Sciatic nerve (tissue), 2 donors: ENCODE measurements at places on chromosomes 6 and 20. TPM values are rescaled to one million over a fixed set of nuclear protein-coding genes. Genes with fewer than 3 reads are reported as not detected.

DNA sequence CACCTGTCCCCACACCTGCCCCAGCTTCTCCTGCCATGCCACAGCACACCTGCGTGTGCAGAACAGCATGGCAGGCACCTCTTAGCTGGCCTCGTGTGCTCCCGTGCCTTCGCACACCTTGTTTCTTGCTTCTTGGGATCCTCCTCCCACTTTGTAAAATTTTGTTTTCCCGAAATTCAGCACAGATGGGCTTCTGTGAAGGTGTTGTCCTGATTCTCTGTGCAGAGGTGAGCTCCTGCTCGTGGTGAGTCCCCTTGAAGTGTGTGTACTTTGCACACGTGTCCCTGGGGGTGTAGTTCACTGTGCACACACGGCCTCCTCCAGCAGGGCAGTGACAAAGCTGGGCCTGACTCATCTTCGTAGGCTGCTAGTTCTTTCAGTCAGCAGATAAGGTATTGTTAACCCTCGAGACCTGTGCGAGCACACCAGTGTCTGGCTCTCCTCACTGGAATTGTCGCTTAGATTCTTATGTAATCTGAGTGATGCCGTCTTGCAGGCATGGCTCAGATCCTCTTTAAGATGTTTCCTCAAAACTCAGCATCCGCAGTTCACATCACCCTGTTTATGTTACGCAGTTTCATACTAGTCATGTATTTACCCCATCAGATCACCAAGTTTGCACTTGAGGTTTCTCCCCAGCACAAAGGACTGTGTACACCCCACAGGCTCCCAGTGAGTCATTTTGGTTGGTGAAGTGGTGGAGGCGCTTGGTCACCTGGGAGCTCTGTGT is 77.7 kb downstream of the CDYL start:
- DNase-seq: no peak

RBBP8NL gene
- not detected for total RNA-seq

PKIB gene
- 2.2 TPM for total RNA-seq

- peak; percentile 43 for DNase-seq
Observed at GRCh38 chr20:59813126-59813947, 120.1 kb downstream of the SYCP2 start.

SLC17A1 gene
- not detected for total RNA-seq

- DNase-seq: no peak
Observed at GRCh38 chr6:161844804-161845203, 570.9 kb upstream of the AGPAT4 start.

DNA sequence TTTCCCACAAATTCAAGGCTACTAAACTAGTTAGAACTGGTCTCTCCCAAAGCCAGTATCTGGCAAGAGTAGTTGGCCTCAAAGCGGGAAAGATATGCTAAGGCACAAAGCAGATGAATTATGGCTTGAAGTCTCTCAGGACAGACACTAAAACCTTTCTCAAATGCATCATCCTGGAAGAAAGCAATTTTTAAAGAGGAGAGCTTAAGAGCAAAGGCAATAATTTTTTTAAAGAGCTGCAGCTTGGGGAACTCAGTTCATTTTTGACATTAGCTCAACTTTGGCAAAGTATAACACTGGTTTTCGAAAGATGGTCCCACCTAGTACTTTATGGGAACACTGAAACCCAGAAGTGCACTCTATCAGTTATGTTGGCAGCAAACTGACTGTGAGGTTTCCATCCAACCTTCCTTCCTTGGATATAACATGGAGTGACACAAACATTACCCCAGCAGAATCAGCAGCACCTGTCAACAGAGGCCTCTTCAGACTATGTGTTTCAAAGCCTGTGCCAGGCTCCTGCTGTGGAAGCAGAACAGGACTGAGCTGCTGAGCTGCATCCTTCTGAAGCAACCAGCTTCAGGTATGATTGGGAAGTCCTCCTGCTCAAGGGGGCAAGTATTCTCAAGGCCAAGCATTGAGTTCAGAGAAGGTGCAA is 852.3 kb upstream of the HS3ST5 start:
- no peak for DNase-seq

GRCh38 chr6:1400126-1400850 is 10.9 kb downstream of the FOXF2 start:
- peak; percentile 34 for DNase-seq

- no peak for DNase-seq
Observed at GRCh38 chr20:10369723-10370090, 64.3 kb downstream of the MKKS start.

HACE1 gene
- total RNA-seq: 23.2 TPM

HSPA1L gene
- total RNA-seq: 2.8 TPM

OR2H1 gene
- total RNA-seq: not detected

DNA sequence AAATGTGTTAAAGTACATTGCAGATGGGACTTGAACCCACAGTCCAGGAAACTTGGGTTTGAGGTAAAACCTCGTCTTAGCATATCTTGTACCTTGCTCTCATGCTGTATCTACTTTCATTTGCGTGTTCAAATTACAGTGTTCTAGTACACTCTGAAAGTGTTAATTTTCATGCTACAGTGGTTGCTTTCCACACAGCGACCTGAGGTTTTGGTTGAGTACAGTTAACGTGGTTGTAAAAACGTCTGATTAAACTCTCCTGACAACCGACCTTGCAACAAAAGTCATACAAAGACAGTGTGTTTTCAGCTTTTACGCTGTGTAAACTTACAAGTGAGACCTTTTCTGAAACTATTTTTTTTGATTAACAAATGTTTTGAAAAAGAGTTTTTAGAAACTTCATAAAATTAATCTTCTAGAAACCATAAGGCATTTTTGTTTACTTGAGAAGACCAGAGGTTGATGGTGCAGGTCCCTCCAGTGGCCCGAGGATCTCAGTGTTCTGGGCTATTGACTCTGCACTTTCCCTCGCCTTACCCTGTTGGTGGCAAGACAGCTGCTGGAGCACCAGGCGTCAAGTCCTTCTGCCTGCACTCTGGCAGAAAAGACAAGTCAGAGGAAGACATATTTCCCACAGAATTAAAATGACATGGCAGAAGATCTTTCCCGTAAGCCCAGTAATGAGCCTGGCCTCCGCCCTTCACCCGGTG is 334.0 kb downstream of the THBS2 start:
- no peak for DNase-seq

GRCh38 chr6:44567406-44567805 is 179.9 kb downstream of the CDC5L start:
- DNase-seq: no peak

GRCh38 chr6:88899569-88900316 is 63.7 kb downstream of the RNGTT start:
- DNase-seq: no peak

DNA sequence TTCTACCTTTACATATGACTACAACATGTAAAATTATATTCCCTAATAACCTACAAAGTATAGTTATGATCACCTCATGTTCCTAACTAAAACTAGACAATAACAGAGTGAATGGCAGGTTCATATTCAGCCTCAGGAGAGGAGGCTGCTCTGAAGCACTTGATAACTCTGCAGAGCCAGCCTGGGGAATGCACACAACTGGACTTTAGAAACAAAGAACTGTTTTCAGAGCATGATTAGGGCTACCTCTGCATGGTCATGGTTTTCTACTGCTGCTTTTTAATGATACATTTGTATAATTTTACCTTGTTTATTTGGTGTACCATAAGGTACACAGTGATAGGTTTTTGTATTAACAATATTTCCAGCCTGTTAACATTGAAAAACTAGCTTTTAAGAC is 50.3 kb downstream of the TRPC4AP start:
- DNase-seq: no peak

GRCh38 chr20:5154543-5154925 is 27.7 kb downstream of the CDS2 start:
- no peak for DNase-seq

- DNase-seq: no peak
Observed at GRCh38 chr6:17204533-17204932, 76.6 kb upstream of the RBM24 start.

- DNase-seq: no peak
Observed at GRCh38 chr6:165846123-165846966, 183.3 kb upstream of the PDE10A start.

DNA sequence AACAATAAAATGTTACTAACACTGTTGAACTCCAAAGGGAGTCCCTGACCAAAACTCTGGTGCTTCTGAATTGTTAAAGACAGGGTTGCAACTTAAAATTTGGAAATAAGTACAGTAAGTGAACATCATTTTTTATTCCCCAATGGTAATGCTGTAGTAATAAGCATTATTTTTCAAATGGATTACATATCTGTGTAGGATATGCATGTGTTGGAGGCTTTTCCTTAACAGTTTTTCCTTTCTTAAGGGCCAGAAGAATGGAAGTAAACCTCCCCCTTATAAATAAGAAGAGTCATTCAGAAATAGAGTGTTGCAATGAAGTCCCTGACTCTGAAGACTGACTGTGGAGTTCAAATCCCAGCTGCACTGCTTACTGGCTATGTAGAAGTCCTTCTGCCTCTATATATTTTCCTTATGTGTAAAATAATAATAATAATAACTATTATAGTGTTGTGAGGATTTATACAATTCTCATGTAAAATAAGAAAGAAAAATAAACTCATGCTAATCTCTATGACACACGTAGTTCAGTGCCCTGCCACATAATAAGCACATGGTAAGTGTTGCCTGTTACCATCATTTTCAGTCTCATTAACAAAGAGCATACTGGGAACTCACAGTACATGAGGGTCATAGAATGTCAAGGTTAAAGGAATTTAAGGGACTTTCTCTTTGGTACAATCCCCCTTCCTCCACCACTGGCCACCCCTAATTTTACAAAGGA is 129.8 kb upstream of the SMLR1 start:
- no peak for DNase-seq

PNPLA1 gene
- total RNA-seq: 0.22 TPM

DNA sequence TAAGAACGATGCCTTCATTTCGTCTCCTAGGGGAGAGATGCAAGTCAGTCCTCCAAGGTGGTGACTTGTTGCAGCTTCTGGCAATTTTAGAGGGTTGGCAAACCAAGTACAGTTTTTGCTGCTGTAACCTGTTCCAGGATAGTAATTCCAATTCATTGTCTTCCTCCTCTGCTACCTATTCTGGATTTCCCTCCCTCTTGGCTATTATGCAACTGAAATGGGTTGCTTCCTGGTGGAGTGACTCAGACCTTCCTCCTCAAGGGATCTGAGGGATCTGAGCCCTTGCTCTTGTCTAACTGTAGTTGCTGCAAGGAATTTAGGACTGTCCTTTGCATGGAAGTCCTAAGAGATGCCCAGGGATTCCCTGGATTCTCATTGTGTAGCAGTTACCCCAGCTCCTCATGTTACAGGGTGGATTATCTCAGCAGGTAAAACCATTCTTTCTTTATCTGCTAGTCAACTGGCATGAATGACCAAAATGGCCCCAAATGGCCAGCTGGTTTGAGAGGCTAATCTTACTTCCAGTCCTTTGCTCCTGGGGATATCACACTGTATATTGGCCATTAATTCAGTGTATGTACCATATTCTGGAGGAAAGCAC is 17.6 kb upstream of the ELMO2 start:
- no peak for DNase-seq

TRAPPC3L gene
- total RNA-seq: 0.22 TPM

- no peak for DNase-seq
Observed at GRCh38 chr20:40319741-40320516, 369.1 kb downstream of the MAFB start.

DNA sequence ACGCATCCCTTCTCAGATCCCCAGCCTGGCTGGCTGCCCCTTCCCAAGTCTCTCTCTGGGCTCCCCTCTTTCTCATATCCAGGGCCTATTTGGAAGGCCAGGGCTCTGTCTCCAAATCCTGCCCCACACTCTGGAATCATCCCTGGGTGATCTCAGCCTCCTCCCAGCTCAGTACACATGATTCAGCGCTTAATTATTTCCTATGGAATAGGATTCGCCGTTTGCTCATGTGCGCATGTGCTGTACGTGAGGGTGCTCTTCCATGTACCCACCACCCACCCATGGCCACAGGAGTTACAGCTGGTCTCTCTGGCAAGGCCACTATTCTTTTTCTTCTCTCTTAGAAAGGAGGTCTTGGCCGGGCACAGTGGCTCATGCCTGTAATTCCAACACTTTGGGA is 81.7 kb upstream of the FOXP4 start:
- DNase-seq: no peak

VNN1 gene
- total RNA-seq: 1.2 TPM

PSORS1C1 gene
- total RNA-seq: 0.62 TPM

- no peak for DNase-seq
Observed at GRCh38 chr20:1895674-1896483, 672 bp downstream of the SIRPA start.

DNA sequence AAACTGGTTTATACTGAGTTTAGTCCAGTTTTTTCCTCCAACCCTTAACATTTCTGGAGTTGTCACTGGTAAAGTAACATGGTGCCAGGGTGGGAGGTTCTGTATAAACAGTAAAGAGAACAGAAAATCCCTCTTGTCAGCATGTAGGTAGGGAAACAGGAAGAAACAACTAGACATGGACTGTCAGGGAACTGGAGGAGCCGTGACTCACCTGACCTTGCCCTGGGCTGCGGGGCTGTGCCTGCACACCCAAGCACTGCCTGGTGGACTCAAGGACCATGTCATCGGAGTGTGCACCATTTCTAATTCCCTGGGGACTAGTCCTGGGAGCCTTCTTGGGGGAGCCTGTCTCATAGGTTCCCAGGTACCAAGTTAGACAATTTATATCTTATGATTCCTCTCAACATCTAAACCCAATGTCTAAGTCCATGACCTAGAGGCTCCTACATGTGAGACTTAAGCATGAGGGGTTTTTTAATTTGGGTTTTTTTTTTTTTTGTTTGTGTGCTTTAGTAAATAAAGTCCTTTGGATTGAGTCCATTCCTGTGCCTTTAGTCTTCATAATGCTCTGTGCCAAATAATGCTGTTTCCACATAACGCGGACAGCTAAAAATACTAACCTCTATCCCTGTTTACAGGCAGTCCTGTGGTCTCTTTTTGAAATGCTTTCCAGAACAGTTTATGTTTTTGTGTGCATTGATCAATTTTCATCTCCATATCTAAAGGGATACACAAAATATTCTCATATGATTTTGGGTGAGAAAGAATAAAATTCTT is 136.9 kb upstream of the SUPT3H start:
- DNase-seq: no peak

MRAP2 gene
- 10.3 TPM for total RNA-seq

- no peak for DNase-seq
Observed at GRCh38 chr20:33697129-33697528, 10.9 kb upstream of the E2F1 start.

THBS2 gene
- total RNA-seq: 104 TPM

UBD gene
- 4.1 TPM for total RNA-seq

DNA sequence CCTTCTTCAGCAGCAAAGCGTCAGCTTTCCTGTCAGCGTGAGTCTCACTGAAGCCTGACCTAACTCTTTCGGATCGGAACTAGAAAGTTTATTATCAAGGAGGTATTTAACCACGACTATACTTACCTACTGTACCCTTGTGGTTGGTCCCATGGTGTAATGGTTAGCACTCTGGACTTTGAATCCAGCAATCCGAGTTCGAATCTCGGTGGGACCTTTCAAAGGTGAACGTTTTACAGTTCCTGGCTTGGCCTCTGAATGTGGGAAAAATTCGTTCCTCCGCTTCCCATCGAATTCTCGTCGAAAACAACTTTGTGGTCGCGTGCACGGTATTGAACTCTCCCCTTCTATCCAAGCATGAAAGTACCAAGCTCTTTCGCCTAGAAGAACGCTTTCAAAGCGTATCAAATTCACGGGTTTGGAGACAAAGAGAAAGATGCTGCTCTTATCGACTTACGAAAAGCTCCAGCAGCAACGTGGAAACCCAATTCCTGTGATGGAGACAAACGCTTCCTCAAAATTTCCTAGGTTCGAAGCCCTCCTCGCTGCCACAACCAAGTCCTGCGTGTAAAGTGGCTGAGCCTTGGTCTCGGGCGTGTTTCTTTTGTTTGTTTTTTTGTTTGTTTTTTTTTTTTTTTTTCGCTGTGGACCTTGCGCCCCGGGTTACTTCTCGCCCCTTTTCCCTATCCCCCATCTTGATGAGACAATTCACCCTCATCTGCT is 63.7 kb downstream of the GPX5 start:
- DNase-seq: no peak
